SW 1271 (cell line): ENCODE measurements at places on chromosomes 7 and 10.

DNA sequence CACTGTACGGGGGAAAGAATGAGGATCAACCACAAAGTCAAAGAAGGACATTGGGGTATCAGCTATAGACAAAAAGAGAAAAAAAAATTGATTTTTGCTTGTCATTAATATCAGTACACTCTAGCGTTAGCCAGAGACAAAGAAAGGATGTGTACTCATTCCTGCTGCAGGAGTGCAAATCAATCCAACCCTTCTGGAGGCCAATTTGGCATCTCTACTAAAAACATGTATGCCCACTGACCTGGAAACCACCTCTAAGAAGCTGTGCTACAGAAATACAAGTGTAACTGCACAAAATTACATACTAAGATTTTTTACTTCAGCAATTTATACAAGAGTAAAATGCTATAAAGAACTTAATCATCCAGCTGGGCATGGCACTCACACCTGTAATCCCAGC is 13.6 kb downstream of the NSMCE4A start:
- no peak for DNase-seq

DNA sequence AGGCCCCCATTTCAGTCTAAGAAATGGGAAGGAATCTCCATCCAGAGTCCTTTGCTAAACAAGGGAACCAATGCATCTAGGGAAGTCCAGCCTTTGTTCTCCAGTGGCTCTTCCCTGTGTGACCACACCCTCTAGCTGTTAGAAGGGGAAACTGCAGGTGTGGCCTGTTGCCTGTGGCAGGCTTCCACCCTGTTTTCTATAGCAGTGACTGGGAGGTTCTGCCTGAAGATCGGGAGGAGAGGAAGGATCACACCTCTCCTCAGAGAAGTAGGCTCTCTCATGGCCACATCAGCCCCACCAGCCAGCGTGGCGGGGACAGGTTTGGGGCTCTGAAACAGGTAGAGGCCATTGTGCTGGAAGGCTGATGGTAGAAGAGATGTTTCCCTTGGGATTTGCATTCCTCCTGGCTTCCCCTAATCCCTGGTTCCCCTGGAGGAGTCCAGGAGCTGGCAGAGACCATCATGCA is 47.7 kb upstream of the TRIM8 start:
- DNase-seq = peak; percentile 58

DNA sequence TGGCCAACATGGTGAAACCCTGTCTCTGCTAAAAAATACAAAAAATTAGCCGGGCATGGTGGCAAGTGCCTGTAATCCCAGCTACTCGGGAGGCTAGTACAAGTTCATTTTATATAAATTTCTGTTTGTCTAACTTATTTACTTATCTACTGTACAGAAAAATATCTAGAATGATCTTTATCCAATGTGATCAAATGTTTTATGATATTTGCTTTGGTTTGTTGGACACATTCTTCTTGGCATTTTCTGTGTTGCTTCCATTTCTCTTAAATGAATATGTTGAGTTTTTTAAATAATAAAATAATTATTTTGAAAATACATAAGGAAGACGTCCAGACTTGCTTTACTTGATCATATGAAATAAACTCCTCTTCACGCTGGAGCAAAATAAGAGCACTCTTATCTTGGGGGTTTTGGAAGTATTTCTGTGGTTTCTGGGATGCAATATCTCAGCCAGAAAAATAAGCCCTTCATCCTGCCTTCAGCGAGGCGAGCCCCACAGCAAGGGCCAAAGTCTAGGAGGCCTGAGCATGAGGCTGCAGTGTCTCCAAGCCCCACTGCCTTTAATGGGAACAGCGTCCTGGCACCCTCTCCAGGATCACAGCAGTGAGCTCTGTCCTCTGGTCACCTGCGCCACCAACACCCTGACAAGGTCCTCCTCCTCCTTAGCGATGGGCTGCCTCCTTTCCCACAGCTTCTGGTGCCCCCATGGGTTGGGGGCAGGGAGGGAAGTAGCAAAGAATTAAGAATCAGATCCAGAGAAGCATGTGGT is 480.2 kb downstream of the KCNMA1 start:
- DNase-seq = no peak

DNA sequence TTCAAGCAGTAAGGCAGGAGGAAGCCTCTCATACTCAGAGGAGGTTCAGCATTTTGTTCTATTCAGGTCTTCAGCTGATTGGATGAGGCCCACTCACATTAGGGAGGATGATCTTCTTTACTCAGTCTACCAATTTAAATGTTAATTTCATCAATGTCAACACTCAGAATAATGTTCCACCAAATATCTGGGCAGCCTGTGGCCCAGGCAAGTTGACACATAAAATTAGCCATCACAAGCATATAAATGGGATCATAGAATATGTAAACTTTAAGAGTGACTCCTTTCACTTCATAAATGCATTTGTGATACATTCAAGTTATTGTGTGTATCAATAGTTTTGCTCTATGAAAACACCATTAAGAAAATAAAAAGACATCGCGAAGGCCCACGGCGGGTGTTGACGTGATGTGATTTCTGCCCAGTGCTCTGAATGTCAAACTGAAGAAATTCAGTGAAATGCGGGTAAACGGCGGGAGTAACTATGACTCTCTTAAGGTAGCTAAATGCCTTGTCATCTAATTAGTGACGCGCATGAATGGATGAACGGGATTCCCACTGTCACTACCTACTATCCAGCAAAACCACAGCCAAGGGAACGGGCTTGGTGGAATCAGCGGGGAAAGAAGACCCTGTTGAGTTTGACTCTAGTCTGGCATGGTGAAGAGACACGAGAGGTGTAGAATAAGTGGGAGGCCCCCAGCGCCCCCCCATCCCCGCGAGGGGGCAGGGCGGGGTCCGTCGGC is 536.1 kb upstream of the AUTS2 start:
- DNase-seq = no peak

- no peak for DNase-seq
These were observed 11.7 kb downstream of the ATP6V1F start for GRCh38 chr7:128874140-128875031.

- DNase-seq = no peak
These were observed 43.9 kb upstream of the PDCD4 start for GRCh38 chr10:110827875-110828274.

GRCh38 chr7:24948739-24949138 is 31.2 kb downstream of the OSBPL3 start:
- no peak for DNase-seq

GRCh38 chr7:129024125-129024524 is 30.8 kb downstream of the TNPO3 start:
- DNase-seq = no peak
